Regular cardiac myocyte (primary cell): ENCODE measurements at places on chromosomes 1 and 21. TPM values are rescaled to one million over a fixed set of nuclear protein-coding genes. Genes with fewer than 3 reads are reported as not detected.

The TACSTD2 gene
- total RNA-seq: 0.19 and 0.56 TPM in 2 replicates

The SPRR2B gene
- total RNA-seq: not detected in 2 replicates

The MRPS6 gene
- 12.7 and 42.2 TPM in 2 replicates for total RNA-seq

The PEAR1 gene
- total RNA-seq: 4.5 and 9.2 TPM in 2 replicates

The NID1 gene
- 59.6 and 96.4 TPM in 2 replicates for total RNA-seq

The TMPRSS15 gene
- total RNA-seq: not detected in 2 replicates

The ADCY10 gene
- 0.19 and 0.56 TPM in 2 replicates for total RNA-seq

The TRIM63 gene
- under 0.01 TPM in 1 of 2 replicates, not detected in the other for total RNA-seq

The MRPL55 gene
- 69.1 and 72.9 TPM in 2 replicates for total RNA-seq

The FCRL2 gene
- total RNA-seq: not detected in 2 replicates

The AP4B1 gene
- total RNA-seq: 21.7 and 27.0 TPM in 2 replicates

The PLA2G2E gene
- total RNA-seq: not detected in 2 replicates

The PRAMEF17 gene
- not detected in 2 replicates for total RNA-seq

The BCAN gene
- under 0.01 TPM in 1 of 2 replicates, not detected in the other for total RNA-seq

The GPR161 gene
- 7.9 and 11.7 TPM in 2 replicates for total RNA-seq

The MAP10 gene
- total RNA-seq: 0.96 and 1.1 TPM in 2 replicates

The ADAM15 gene
- total RNA-seq: 66.8 and 66.9 TPM in 2 replicates

The PRKAA2 gene
- total RNA-seq: 5.2 and 6.8 TPM in 2 replicates

The FOXO6 gene
- total RNA-seq: under 0.01 TPM in 1 of 2 replicates, not detected in the other

The C1orf52 gene
- 14.6 and 16.3 TPM in 2 replicates for total RNA-seq

The HCRTR1 gene
- under 0.01 TPM in 1 of 2 replicates, not detected in the other for total RNA-seq

The AK4 gene
- total RNA-seq: 98.2 and 116 TPM in 2 replicates

The USH2A gene
- total RNA-seq: not detected in 2 replicates

The CIART gene
- 4.8 and 5.9 TPM in 2 replicates for total RNA-seq

The FCGR1A gene
- total RNA-seq: 0.19 TPM in 1 of 2 replicates, not detected in the other

The NPL gene
- total RNA-seq: 2.0 and 2.1 TPM in 2 replicates

The ADORA1 gene
- total RNA-seq: 0.38 and 2.0 TPM in 2 replicates

The HSPB7 gene
- total RNA-seq: 3.3 and 10.7 TPM in 2 replicates

The OR2L8 gene
- not detected in 2 replicates for total RNA-seq

The HYI gene
- total RNA-seq: 45.1 and 92.4 TPM in 2 replicates

The LCE1E gene
- total RNA-seq: not detected in 2 replicates

The TSACC gene
- 0.28 TPM in 1 of 2 replicates, not detected in the other for total RNA-seq

The PADI4 gene
- not detected in 2 replicates for total RNA-seq

The SDC3 gene
- 6.9 and 10.1 TPM in 2 replicates for total RNA-seq

The VAV3 gene
- total RNA-seq: 0.38 and 0.56 TPM in 2 replicates

The MROH7 gene
- 0.28 TPM in 1 of 2 replicates, not detected in the other for total RNA-seq

The KCNK1 gene
- total RNA-seq: 0.38 and 0.56 TPM in 2 replicates

The TNFRSF9 gene
- 0.19 and 0.28 TPM in 2 replicates for total RNA-seq

The CDK18 gene
- 0.58 and 3.4 TPM in 2 replicates for total RNA-seq

The RGL1 gene
- 22.4 and 29.0 TPM in 2 replicates for total RNA-seq
